ENCODE measurements at places on chromosomes 2 and 18.
A peak's percentile ranks its signal among the peaks of the same experiment; 100 is the strongest.

DNA sequence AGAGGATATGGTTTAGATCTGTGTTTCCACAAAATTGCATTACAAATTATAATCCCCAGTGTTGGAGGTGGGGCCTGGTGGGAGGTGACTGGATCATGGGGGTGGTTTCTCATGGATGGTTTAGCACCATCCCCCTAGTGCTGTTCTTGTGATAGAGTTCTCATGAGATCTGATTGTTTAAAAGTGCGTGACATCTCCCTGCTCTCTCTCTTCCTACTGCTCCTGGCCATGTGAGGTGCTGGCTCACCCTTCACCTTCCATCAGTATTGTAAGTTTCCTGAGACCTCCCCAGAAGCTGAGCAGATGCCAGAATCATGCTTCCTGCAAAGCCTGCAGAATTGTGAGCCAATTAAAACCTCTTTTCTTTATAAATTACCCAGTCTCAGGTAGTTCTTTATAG is 33.1 kb downstream of the LHCGR start:
- no peak for DNase-seq

GRCh38 chr2:105403783-105404698 is 5.2 kb upstream of the FHL2 start:
- no peak for DNase-seq

- DNase-seq = peak; percentile 81
Measured at GRCh38 chr2:150062416-150062815, 425.1 kb downstream of the RND3 start.

- no peak for DNase-seq
Measured at GRCh38 chr18:62239475-62239874, 52.4 kb downstream of the RELCH start.

GRCh38 chr2:233799087-233799665 is 21.0 kb downstream of the MROH2A start:
- no peak for DNase-seq

DNA sequence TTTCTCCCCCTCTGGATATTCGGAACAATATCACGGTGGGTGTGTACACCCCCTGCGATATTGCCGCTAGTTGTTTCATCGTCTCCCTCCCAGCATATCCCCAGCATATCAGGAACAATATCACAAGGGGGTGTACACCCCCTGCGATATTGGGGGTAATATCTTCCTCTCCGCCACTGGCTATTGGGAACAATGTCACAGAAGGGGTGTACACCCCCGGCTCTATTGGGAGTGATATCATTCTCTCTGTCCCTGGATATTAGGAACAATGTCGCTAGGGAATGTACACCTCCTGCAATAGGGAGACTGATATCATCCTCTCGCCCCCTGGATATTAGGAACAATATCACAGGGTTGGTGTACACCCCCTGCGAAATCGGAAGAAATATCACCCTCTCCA is 1932.0 kb downstream of the SUCLG1 start:
- DNase-seq = no peak

DNA sequence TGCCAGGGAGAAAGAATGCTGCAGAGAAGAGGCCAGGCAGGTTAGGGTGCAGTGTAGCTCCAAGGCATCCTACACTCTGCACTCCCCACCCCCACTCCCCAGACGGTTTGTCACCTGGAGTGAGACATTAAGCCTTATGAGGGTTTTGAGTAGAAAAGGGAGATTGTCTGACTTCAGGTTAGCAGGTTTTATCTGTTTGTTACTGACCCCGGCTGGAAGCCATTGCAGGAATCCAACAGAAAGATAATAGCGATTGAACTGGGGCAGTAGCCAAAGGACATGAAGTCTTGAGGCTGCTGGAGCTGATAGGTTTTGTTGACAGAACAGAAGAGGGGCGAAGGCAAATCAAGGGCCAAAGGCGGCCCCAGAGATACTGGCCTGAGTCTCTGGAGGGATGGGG is 36.0 kb upstream of the OR6B3 start:
- no peak for DNase-seq

DNA sequence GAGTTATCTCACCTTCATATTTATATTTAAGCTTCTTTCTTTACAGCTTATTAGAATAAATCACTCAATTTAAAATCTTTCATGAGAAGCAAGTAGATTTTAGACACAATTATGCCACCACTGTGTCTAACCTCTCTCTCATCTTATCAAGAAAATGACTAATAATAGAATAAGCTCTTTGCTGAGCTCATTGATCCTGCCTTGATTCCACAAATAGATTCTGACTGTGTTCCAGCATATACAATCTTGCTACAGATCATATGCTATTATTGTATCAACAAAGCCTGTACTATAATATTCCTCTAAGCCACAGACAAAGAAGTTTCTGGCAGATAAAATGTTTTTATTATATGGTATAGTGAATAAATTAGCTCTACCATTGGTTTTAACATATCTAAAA is 168.7 kb upstream of the GULP1 start:
- DNase-seq = no peak

DNA sequence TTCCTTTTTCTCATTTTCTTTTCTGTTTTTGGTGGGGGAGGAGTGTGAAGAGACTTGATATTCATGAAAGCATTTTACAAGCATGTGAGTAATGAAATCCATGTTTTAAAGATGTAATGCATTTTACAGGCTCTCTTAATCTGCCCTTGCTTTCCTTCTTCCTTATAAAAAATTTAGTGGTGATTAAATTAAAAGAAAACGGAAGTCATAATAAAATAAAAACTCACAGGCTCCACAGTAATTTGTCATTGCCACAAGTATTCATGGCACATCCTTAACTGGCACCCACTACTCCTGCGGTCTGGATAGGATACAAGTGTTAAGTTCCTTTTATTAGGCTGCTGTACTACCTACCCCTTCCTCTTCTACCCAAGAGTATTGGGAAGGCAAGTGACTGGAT is 241.2 kb downstream of the SLC4A3 start:
- DNase-seq = no peak

- DNase-seq = no peak
Measured at GRCh38 chr18:31680831-31681568, 3.4 kb downstream of the B4GALT6 start.

DNA sequence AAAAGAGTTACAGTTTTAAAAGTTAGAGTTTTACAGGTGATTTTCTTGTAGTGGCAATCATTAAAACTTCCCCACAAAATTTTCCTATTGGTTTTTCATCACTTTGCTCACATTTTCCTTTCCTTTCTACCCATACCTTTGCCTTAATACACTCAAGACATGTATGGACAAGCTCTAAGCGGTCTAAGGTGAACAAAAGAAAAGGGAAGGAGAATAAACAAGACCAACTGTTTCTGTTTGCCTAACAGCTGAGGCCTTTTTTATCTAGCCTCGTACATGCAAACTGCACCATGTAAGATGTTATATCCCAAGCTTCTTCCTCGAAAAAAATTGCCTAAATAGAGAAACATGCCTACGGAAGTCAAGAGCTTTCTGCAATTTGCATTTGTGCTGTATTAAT is 33.9 kb upstream of the TBC1D8 start:
- no peak for DNase-seq

DNA sequence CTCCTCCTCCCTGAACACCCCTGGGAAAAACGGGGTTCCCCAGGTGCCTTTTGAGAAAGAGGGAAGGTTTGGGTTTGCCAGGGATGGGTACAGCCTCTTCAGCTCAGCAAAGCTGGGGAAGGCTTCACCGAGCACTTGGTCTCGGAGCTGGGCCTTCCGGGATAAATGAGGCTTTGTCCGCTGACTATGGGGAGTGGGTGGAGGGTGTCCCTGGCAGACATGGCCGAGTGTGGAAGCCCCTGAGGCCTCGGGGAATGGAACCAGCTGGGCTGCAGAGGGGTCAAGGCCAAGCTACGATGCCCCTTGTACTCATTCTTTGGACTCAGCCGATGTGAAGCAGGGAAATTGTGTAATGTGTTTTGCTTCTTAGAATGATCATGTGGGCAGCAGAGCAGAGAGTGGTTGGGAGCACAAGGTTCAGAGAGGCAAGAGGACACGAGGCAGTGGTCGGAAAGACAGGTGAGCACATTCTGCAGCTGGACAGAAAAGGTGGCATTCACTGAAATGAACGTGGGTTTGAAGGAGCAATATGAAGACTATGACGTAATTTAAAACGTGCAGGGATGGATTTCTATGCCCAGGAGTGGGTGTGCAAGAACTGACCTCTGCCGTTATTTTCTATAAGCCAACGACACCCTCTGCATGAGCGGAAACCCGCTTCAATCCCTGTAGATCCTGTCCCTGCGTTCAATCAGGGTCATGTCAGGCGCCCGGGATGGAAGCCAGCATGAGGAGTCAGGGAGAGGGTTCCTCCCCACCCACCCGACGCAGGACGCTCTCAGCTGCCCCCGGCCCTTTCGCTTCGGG is 142.6 kb downstream of the PXDN start:
- no peak for DNase-seq

DNA sequence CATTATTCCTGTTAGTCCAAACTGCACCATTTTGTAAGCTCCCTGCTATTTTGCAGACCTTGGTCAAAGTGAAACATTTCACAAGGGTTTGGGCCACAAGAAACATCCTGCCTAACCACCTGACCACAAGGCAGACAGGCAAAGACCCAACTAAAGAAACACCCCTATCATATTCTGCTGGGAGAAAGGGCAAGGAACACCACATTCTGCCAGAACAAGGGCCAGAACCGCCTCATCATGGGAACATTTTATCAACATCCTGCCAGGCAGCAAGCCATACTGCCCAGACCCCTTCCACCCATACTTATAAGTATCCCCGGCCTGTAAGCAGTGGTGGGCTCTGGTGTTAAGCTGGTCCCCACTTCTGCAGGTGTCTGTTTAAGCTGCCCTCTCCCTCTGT is 12.0 kb upstream of the RAB31 start:
- DNase-seq = no peak

- no peak for DNase-seq
Measured at GRCh38 chr2:127084611-127085316, 22.2 kb downstream of the BIN1 start.

DNA sequence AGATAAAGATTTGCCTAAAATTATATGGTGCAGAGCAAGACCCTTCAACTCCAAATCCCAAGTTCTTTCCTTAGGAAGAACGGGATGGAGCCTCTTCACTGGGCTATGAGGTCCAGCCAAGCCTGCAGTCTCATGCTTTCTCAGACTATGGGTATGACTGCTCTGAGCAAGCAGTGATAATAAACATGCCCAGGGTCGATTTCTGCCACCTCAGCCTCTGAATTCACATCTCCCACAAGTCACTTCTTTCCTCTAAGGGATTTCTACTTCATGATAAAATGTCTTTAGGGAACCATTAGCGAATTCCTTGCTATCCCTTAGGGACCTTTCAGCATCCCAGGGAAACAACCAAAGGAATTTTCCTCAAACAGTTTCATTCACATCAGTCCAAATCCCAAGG is 94.8 kb downstream of the GFPT1 start:
- no peak for DNase-seq

- DNase-seq = no peak
Measured at GRCh38 chr2:129337076-129337475, 642.4 kb upstream of the RAB6C start.

- DNase-seq = peak; percentile 29
Measured at GRCh38 chr2:6692056-6692455, 173.7 kb downstream of the CMPK2 start.

DNA sequence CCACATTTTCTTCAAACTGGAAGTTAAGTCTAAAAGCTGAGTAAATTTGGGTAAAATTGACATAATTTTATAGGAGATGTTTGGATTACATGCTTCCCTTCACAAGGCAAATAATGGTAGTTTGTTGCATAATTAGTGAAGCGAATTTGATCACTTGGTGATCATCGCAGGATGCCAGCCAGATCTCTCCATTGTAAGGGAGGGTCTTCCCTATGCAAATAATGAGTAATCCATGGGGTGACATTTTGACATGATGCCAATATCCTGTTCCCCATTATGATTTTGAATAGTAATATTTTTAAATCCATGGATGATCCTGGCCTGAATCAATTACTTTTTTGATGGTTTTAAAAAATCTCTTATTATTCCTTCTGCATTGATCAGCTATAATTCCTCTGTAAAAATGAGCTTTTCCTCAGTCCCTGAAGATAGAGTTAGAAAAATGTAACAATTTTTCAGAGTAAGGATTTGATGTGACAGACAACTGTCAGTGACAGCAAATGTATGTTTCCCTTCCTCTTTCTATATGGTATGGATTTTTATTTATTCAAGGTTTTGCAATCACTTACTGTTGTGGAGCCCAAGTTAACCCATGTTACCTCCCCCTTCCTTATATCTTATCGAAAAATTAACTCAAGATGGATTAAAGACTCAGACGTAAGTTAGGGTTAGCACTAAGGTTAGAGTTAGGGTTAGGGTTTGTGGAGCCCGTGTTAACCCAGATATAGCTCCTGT is 21.4 kb downstream of the CCL20 start:
- no peak for DNase-seq

DNA sequence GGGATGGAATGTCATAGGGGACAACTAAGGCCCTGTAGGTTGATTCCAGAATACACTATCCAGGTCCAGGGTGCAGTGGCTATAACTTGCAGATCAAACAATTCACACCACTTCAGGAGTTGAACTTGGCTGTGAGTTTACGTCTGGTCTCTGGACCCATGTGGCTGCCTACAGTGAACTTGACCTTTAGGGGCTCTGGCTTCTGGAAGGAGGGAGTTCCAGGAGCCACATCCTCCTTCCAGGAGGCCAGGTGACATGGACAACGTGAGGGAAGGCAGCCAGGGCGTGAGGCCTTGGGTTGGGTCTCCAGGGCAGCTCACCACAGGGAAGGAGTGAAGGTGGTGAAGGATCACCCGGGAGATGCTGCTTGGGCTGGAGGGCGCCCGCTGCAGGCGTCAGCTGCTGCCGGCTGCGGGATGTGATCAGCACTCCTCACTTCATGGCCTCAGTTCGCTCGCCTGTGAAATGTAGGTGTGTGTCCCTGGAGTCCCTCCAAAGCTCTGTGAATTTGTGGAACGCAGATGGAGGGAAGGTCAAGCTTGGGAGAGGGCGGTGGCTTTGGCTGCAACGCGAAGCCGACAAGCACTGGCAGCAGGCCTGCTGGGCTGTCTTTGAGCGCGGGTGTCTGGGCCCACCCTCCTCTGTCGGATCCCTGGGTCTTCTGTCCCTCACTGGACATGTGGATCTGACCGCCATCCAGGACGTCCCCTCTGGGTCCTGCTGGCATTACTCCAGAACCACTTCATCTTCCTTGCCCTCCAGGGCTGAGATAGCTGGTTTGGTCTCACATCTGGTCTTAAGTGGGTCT is 146.5 kb downstream of the GLI2 start:
- DNase-seq = no peak

DNA sequence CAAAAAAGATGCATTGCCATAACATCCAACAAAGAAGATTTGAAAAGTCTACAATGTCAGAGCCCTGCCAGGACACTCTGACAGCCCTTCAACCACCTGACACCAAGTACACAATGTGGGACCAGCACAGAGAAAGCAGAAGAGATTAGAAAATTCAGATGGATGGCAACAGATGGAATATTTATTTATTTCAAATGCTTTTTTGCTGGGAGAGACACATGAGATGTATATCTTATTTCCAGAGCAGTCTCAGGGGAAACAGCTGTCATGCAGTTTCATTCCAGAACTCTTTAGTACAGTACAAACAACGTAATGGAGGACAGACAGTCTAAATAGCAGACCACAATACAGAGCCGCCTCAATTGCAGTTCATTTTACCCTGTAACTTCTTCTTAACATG is 110.1 kb downstream of the MAIP1 start:
- DNase-seq = peak; percentile 54
